Tongue (tissue), 3 donors: ENCODE measurements at places on chromosomes 2 and 18.

GRCh38 chr18:11983592-11983991 lies 2.3 kb downstream of the IMPA2 start:
- DNase-seq: no peak

GRCh38 chr2:64929333-64929732 lies 59.9 kb upstream of the SLC1A4 start:
- no peak for DNase-seq

DNA sequence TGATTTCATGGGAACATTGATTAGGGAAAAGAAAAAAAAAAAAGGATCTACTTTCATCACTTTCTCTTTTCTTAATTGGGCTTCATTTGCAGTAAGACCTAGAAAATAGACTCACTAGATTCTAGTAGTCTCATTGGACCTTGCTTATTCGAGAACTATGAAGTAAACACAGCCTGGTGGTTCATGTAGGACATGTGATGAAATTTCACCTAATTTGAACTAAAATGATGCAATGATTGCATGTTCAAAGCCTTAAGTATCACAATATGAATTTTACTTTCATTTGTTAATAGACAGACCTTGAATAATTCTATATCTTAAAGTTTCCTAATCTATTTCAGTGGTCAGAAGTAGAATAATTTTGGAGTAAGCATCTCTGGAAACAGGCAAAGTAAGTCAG lies 688.9 kb upstream of the NRXN1 start:
- DNase-seq: no peak

GRCh38 chr2:457792-458424 lies 170.0 kb upstream of the ALKAL2 start:
- DNase-seq: no peak

DNA sequence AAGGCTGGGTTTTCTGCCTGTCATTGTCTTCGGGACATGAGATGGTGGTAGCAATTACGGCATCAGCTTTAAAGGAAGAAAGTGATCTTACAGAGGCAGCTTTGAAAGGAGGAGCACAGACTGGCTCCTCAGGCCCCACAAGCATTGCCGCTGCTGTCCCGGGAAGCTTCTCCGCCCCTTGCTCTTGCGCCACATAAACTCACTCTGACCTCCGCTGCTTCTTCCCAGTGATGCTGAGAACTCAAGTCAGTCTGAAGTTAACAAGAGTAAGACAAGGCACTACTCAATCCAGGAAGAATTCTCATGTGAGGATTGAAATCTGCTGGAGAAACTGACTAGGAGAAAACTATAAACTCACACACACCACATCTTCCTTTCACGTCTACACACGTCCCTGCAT lies 112.4 kb upstream of the RIOK3 start:
- DNase-seq: peak; percentile 63

DNA sequence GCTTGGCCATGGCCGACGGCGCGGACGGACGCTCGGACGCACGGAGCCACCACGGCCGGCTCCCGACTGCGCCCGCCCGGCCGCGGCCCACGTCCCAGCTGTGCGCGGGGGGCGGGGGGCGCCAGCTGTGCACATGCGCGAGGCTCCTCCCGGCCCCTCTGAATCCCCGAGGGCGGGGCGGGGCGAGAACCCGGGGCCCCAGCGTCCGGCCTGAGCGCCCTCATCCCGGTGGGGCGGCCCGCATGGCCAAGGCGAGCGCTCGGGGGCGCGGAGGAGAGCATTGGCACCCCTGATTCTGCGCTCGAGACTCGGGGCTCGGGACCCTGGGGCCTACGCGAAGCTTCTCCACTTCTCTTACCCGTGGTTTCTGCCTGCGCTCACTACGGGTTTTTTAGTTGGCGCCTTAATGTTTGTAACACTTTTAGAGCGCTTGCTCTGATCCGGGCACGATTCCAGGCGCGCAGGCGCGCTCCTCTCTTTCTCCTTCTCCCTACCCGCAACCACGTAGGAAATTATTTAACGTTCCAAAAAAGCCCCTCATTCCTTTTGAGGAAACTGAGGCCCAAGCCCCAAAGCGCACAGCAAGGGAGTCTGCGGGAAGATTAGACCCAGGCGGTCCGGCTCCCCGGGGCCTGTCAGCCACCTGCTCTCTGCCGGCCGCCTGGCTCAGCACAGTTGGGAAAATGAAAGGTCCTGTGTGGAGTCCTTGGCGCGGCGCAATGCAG lies at the start of gene PXDN:
TSS of gene PXDN (minus strand) at position 70 of the 725 bp plus-strand sequence. CDS start at position 10, 60 bp downstream.
- peak; percentile 90 for DNase-seq

DNA sequence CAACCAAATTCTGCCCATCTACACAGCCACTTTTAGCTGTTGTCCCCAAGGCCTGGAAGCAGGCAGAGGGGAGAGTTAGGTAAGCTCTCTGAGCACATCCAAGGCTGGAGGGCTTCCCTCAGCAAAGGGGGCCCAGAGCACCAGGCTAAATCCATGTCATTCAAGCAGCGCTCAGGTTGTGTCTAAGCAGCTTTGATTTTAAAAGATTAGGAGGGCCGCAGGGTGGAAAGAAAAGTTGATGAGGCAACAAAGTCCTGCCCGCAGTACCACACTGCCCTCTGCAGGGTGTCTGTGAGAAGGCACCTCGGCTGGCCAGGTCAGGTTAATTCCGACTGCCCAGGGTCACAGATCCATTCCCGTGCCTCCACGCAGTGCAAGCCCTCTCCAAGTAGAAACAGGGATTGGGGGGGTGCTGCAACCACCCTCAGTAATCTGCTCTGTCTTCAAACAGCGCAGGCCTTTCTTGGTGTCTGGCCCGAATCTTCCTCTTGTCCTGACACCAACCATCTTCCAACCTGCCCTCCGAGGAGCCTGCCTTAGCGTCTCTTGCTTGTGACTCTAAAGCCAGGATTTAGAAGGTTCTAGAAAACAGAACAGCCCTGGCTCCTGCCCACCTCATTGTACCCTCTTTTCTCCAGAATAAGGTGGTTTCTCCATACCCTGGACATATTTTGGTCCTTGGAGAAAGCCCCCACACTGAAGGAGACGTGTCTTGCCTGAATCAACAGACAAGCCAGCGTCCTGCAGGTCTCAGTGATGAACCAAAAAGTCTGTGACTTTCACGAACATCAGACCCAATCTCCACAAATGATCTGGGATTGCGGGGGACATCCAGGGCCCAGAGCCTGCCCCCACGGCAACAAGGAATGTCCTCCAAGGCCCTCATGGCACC lies 289.2 kb downstream of the TNS1 start:
- DNase-seq: peak; percentile 91

DNA sequence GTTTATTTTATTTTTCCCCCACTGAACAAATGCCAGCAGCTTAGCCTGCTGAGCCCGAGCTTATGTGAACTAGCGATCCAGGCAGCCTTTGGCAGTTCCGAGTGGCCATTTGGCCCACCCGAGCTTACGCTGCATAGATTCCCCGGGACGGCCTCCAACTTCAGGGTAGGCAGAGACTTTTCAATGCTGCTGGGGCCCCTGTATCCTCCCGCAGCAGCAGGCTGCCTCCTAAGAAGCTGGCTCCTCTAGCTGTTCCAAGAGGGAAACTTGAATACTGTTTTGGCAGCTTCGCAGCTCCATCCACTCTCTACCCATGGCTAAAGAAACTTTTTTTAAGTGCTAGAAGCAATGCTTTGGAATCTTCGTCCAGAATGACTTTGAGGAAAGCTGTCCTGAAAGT lies 295.2 kb downstream of the SS18 start:
- peak; percentile 85 for DNase-seq

GRCh38 chr2:233209117-233209532 lies 42.3 kb upstream of the ATG16L1 start:
- no peak for DNase-seq

- no peak for DNase-seq
Measured at GRCh38 chr2:38754506-38754905, 3.3 kb upstream of the SRSF7 start.

DNA sequence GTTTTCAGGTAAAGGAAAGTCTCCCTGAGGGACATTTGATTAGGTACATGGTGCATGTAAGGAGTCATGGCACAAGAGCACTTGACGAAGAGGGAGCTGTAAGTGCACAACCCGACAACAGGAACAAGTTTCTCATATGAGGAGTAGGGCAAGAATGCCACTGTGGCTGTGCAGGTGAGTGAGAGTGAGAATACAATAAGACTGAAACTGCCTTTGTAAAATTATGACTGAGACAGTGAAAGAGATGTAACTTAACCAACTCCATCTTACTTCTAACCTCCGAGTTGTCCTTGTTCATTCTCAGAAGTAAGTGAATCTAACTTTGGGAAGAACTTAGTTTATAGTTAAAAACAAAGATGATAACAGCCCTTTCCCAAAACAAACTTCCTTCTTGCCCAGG lies 1025.8 kb upstream of the CNTNAP5 start:
- no peak for DNase-seq

GRCh38 chr18:68542846-68543245 lies 172.1 kb downstream of the TMX3 start:
- no peak for DNase-seq

DNA sequence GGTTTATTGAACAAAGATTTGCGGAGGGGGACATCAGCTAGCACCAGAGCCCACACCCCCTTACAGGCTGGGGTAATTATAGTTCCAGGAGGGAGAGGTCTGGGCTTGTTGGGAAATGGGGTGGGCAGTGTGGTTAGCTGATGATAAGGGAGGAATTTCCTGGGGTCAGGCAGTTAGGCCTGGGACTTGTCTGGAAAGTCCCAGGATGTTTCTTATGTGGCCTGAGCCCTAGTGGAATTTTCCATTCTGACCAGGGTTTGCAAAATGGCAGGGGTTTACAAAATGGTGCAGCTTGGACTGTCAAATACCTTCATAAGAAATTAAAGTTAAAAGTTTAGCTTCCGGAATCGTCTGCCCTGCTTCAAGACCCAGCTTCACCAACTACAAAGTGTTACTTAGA lies 199.1 kb downstream of the FBXO15 start:
- DNase-seq: no peak

GRCh38 chr2:16014802-16015201 lies 74.5 kb downstream of the MYCN start:
- DNase-seq: no peak

- DNase-seq: no peak
Measured at GRCh38 chr2:161245261-161245553, 63.0 kb upstream of the PSMD14 start.

GRCh38 chr18:56835331-56835730 lies 184.2 kb downstream of the WDR7 start:
- no peak for DNase-seq

DNA sequence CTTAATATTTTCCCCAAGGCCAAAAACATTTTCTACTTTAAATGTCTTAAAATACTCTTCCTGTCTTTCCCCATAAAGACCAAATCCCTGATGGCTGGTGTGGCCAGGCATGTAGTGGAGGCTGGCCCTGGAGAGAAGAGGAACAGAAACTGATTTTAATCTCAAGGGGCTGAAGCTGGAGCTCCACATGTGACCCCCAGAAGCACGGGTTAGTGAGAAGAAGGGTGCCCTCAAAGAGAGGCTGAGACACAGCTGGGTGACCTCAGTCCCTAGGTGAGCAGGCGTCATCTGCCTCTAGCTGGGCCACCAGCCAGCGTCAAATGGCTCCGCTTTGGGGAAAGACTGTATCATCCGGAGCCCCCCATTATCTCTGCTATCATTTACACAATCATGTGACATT lies 19.3 kb upstream of the TMEM18 start:
- DNase-seq: no peak

GRCh38 chr2:53829273-53829979 lies 30.3 kb downstream of the GPR75 start:
- no peak for DNase-seq

DNA sequence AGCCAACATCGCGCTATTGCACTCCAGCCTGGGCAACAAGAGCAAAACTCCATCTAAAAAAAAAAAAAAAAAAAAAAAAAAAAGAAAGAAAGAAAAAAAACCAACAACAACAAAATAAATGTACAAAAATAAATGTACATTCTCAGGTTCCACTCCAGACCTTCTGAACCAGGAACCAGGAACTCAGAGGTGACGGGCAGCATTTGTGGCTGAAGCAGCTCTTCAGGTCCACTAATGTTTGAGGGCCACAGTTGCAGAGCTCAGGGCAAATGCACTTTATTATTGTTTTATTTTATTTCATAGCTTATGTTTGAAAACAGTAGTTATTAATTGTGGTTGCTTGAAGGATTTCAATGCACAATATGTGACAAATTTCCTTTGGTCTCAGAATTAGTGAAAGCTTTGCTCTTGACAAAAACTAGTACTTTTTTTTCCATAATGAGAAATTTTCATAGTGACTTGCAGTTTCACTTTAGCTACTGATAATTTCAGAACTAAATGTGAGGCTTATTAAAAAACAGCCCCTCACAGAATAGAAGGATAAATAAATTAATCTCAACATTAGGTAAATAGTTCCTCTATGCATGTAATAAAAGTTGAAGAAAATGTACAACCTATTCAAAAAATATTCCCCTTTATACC lies 378.4 kb upstream of the SPHKAP start:
- no peak for DNase-seq

GRCh38 chr2:29829841-29830240 lies 91.5 kb downstream of the ALK start:
- DNase-seq: no peak
